ENCODE measurements at places on chromosomes 1 and 21. TPM values are rescaled to one million over a fixed set of nuclear protein-coding genes. Genes with fewer than 3 reads are reported as not detected.

The NPHS2 gene
- total RNA-seq: not detected

The GIPC2 gene
- 1.1 TPM for total RNA-seq

The LINGO4 gene
- total RNA-seq: 0.16 TPM

The MROH7 gene
- total RNA-seq: 23.0 TPM

The TTC24 gene
- not detected for total RNA-seq

The RIIAD1 gene
- total RNA-seq: not detected

The BARHL2 gene
- total RNA-seq: not detected

The RUNX3 gene
- total RNA-seq: 1.2 TPM

The CLEC20A gene
- not detected for total RNA-seq

The IVL gene
- total RNA-seq: not detected

DNA sequence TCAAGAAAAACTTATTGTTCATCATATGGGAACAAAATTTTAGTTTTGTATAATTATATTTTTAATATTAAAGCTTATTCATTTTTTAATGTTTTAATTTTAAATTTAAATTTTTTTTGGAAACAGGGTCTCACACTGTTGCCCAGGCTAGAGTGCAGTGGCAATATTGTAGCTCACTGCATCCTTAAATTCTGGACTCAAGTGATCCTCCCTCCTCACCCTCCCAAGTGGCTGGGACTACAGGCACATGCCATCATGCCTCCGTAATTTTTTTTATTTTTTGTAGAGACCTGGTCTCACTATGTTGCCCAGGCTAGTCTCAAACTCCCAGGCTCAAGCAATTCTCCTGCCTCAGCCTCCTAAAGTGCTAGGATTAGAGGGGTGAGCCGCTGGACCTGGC, 20.2 kb upstream of the FAM76A start:
- DNase-seq: no peak

DNA sequence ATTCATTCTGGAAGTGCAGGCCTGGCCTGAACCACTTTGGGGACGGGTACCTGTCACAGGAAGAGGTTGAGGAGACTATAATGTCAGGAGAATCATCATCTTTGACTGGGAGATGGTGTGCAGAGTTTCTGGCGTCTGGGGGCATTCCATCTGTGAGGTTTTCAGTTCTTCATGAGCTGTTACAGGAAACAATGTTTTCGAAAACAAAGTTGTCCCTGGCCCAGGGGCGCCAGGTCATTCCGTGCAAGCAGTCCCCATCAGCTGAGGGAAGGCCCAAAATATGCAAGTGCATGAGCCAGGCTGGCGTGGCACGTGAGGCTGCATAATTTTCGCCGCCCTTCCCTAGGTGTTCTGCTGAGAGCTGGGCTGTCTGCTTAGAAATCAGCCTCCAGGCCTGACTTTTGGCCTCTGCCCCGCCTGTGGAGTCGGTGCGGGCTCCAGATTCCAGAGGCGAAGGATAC, 68.4 kb upstream of the ATP5PO start:
- no peak for DNase-seq

DNA sequence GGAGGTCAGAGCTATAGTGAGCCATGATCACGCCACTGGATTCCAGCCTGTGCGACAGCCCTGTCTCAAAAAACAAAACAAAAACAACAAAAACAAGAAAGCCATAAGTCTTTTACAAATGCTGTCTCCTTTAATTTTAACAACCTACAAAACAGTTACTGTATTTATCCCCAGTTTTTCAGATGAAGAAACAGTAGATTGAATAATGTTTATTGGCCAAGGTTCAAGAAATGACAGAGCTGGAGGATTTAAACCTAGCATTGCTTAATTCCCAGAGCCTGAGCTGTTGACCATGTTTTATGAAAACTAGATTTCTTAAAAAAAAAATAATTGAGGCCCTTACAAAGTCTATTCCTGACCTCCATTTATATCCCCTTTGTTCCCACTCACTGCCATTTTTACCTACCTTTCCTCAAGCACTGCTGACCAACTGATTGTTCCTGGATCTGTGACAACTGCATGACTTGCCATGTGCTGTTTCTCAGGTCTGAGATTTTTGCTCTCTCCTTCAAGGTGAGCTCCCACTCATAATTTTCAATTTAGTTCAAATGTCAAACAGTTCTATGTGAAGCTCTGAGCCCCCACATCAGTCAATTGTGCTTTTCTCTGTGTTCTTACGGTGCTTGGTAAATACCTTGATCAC, 140.8 kb downstream of the CHRM3 start:
- no peak for DNase-seq

GRCh38 chr21:35257413-35257812, 208.3 kb upstream of the RUNX1 start:
- DNase-seq: peak; percentile 68

DNA sequence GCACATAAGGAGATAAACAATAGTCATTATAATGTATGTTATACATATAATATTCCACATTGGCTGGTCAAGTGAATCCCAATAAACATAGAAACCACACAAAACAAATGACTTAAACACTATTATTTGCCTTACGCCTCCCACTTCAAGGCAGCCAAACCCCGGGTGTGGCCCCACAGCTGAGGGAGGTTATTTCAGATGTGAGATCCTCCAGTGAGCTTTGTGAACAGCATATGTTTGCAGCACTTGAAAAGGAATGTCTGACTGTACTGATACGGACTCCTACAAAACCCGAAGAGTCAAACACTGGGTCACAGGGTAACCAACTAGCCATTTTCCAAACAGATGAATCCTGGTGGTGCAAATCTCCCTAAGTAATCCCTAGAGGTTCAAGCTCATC, 27.1 kb upstream of the DISP1 start:
- DNase-seq: no peak

DNA sequence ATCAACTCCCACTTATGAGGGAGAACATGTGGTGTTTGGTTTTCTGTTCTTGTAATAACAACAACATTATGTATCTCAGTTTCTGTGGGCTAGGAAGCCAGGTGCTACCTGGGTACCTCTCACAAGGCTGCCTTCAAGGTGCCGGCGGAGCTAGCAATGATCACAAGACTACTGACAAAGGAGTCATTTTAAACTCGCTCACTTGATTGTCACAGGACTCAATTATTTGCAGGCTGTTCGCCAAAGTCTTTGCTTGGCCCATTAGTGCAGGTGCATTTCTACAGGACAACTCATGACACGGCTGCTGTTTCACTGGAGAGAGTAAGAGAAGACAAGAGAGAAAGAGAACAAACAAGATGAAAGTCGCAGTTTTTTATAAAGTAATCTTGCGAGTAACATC, 1237.4 kb upstream of the TMPRSS15 start:
- DNase-seq: no peak

GRCh38 chr21:29267666-29268065, 31.1 kb upstream of the BACH1 start:
- no peak for DNase-seq

- DNase-seq: no peak
Measured at GRCh38 chr21:35649186-35649585, 411.1 kb downstream of the SETD4 start.

- DNase-seq: no peak
Measured at GRCh38 chr1:37575692-37576091, 19.0 kb downstream of the DNALI1 start.

DNA sequence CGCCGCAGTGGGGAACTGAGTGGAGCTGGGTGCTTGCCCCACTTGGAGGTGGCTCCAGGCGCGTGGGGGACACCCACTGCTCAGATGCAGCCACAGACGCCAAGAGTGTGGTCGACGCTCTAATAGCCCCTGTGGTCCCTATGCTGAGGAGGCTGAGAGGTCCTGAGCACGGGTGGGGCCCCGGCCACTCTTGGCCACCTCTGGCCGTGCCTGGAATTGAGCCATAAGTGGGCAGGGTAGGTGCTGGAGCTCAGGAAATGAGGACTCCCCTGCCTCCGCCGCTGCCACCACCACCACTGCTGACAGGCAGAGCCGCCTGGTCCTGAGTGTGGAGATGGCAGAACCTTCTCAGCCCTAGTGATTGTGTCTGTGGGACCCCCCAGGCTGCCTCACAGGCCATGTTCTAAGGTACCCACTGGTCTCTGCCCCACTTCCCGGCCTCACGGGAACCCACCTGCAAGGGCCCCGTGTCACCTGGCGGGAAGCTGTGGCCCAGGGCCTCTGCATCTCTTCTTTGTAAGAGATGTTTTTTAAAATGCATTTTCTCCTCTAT, 34.6 kb upstream of the DIP2A start:
- no peak for DNase-seq

- DNase-seq: no peak
Measured at GRCh38 chr1:64139877-64140276, 63.5 kb upstream of the UBE2U start.

GRCh38 chr1:156624814-156625435, 5.7 kb downstream of the HAPLN2 start:
- no peak for DNase-seq

DNA sequence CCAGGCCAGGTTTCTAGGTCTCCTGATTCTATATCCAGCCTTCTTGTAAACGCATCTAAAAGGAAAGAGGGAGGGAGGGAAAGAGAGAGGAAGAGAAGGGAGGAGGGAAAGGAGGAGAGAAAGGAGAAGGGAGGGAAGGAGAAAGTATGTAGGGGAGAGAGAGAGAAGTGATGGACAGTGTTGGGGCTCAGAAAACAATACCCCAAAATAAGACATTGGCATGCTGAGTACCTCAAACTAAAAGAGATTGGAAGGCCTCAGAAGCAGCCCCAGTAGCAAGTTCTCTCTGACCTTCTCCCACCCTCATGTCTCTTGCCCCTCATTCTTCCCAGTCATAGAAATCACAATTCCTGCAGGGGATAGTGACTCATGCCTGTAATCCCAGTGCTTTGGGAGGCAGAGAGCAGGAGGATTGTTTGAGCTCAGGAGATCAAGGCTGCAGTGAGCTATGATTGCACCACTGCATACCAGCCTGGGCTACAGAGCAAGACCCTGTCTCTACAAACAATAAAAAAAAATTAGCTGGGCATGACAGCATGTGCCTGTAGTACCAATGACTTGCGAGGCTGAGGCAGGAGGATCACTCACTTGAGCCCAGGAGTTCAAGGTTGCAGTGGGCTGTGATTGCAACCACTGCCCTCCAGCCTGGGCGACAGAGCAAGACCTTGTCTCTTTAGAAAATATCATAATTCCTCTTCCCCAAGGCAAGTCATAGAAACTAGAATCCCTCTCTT, 51.2 kb downstream of the DNTTIP2 start:
- DNase-seq: no peak

DNA sequence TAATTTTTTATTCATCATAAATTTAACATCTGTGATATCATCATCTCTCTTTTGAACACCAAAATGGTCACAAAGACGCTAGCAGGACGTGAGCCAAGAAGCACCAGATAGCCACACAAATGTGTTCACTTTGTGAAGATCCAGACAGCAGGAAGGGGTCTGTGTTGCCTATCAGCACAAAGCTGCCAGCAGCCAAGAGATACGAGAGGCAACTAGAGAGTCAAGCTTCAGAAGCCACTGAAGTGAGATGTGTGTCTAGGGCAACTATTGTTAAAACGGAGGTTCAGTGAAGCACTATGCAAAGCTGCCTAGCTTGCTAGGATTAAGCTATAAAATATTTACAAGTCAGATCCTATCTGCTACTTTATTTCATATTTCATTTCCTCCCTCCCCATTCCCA, 45.3 kb downstream of the NDC1 start:
- DNase-seq: no peak

- DNase-seq: no peak
Measured at GRCh38 chr1:44575396-44575795, 98.9 kb downstream of the TMEM53 start.

GRCh38 chr21:27571706-27572105, 604.8 kb upstream of the ADAMTS5 start:
- DNase-seq: no peak

GRCh38 chr21:15682186-15682895, 47.4 kb upstream of the USP25 start:
- DNase-seq: no peak

GRCh38 chr1:236998546-236998945, 5.7 kb downstream of the MT1HL1 start:
- DNase-seq: no peak

GRCh38 chr1:228338521-228339051, 68.0 kb downstream of the TRIM11 start:
- DNase-seq: peak; percentile 54

- DNase-seq: no peak
Measured at GRCh38 chr1:94669198-94669597, 127.6 kb upstream of the F3 start.

GRCh38 chr1:50023292-50024159, at the start of gene AGBL4:
AGBL4 (minus strand) TSS chr1:50023954.
- DNase-seq: peak; percentile 64

GRCh38 chr1:232669981-232670747, 40.2 kb upstream of the SIPA1L2 start:
- DNase-seq: no peak

DNA sequence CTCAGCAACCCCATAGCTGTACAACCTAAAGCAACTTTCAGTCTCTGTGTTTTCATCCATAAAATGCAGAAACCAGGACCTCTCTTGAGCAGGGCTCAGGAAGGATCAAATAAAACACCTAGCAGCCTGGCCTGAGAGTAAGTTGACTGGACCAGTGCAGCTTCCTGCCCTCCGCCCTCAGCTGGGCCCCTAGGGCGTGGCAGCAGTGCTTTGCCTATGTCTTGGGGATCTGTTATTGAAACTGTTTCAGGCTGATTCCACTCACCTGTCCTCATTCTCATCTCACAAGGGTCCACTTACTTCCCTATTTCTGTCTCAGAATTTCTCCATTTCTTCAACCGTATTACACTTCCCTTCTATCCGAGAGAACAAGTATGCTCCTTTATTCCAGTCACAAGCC, 17.3 kb downstream of the LRRC42 start:
- DNase-seq: no peak

- no peak for DNase-seq
Measured at GRCh38 chr1:165254896-165255625, 101.5 kb downstream of the LMX1A start.

DNA sequence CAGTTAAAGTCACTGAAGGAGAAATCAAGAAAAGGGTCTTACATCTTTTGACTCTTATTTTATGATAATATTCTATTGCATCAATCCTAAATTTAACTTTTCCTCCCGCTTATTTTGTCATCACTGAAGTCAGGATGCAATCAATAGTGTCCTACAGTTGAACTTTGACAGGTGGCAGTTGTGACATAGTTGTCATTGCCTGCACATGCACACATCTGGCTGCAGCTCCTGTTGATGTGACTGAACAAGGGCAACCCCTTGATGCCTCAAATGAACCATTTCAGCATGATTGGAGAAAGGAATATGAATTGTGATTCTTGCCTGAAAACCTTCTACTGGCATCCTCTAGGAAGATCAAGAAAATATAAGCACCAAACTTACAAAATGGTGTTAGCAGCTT, 157.7 kb downstream of the NTNG1 start:
- DNase-seq: no peak

DNA sequence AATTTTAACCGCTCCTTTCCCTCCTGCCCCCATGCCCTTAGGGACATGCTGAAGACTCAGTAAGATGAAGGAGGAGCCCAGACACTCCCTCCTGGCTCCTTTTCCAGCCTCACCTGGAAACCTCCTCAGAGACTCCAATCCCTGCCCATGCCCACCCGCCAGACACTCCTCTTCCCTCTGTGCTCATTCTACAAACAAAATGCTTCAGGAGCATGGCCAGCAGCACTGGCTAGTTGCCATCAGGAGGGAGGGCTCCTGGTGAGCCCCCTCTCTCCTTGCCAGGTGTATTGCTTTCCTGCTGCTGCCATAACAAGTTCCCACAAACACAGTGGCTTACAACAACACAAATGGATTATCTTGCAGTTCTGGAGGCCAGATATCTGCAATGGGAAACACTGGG, 126.1 kb downstream of the PSMG1 start:
- DNase-seq: no peak

- no peak for DNase-seq
Measured at GRCh38 chr1:185567440-185567839, 166.8 kb upstream of the HMCN1 start.

- no peak for DNase-seq
Measured at GRCh38 chr1:55195521-55196233, 19.5 kb downstream of the USP24 start.

GRCh38 chr1:196661345-196661744, 9.5 kb downstream of the CFH start:
- no peak for DNase-seq

Measured in sigmoid colon (tissue), 7 donors.